Activated CD8-positive, alpha-beta T cell treated with anti-CD3 and anti-CD28 coated beads, Interleukin-2, amount 10 ng/mL, durations not matched to agents 7 days and 5 days (primary cell): ENCODE measurements at places on chromosomes 4 and X. TPM values are rescaled to one million over a fixed set of nuclear protein-coding genes. Genes with fewer than 3 reads are reported as not detected.
A peak's percentile ranks its signal among the peaks of the same experiment; 100 is the strongest.

DNA sequence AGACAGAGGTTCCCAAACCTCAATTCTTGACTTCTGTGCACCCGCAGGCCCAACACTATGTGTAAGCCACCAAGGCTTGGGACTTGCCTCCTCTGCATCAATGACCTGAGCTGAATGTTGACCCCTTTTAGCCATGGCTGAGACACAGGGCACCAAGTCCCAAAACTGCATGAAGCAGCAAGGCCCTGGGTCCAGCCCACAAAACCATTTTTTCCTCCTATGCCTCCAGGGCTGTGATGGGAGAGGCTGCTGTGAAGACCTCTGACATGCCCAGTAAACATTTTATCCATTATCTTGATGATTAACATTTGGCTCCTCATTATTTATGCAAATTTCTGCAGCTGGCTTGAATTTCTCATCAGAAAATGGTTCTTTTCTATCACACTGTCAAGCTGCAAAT lies 85.4 kb downstream of the ITM2A start:
- H3K36me3 ChIP-seq: peaks cover 22% of the 10 kb centered on the region
- no peak for DNase-seq
- no peaks in the 10 kb centered on the region for H3K4me1 ChIP-seq
- H3K27ac ChIP-seq: no peak overlapping the region
- H3K27me3 ChIP-seq: no peaks in the 10 kb centered on the region
- no peak overlapping the region for H3K4me3 ChIP-seq

- H3K4me3 ChIP-seq: no peak overlapping the region
- no peak overlapping the region for H3K27ac ChIP-seq
- no peaks in the 10 kb centered on the region for H3K4me1 ChIP-seq
- no peaks in the 10 kb centered on the region for H3K27me3 ChIP-seq
- no peak for DNase-seq
- H3K36me3 ChIP-seq: no peaks in the 10 kb centered on the region
These were observed 456.2 kb downstream of the FAT4 start for GRCh38 chr4:125770814-125771398.

DNA sequence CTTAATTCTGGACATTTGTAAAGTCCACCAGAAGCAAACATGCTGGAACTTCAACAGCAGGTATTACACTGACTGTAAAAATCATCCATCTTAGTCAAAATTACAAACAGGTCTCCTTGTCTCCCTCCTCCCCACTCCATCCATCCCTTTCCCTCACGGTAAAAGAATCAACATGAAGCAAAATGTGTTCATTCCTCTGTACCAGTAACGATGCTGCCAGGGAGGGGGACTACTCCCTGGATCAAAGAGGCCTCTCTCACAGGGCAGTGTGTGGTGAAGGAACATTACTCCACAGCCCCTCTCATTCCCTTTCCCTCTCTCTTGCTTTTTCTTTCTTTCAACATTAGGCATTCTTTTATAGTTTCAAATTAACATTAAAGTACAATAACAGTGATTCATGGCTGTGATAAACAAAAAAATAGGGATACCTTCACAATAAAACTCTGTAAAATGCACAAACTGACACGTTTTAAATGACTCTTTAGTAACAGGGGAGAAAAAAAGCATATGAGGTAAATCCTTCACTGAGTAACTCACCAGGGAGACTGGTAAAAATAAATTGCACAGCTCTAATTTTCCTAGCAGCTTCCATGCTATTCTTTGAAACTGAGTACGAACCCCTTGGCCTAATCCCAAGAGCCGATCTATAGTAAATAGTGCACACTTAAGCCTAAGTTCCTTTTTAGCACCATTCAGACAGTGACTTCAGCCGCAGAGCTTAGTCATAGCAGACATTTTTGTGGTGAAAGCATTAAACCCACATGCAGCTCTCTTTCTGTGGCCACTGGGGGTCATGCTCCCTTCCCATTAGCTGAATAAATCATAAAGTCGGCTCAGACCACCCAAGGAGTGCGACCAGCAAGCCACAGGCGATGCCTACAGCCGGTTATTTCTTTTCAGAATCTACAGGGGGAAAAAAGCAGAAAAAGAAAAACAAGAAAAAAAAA lies 215.6 kb upstream of the GYPA start:
- H3K4me3 ChIP-seq: no peak overlapping the region
- peaks cover 7% of the 10 kb centered on the region for H3K4me1 ChIP-seq
- no peaks in the 10 kb centered on the region for H3K36me3 ChIP-seq
- DNase-seq: peak; percentile 32
- no peak overlapping the region for H3K27ac ChIP-seq

GRCh38 chr4:17665346-17665745 lies 50.9 kb downstream of the MED28 start:
- no peaks in the 10 kb centered on the region for H3K36me3 ChIP-seq
- H3K4me1 ChIP-seq: peaks cover 13% of the 10 kb centered on the region
- H3K27me3 ChIP-seq: no peaks in the 10 kb centered on the region
- H3K27ac ChIP-seq: no peak overlapping the region
- DNase-seq: no peak

Gene OTUD4
- total RNA-seq: 43.6 TPM

- peaks cover 51% of the 10 kb centered on the region for H3K4me1 ChIP-seq
- peak overlapping the region; percentile 88 for H3K4me3 ChIP-seq
- H3K27ac ChIP-seq: peak overlapping the region; percentile 94
- peak; percentile 42 for DNase-seq
- no peaks in the 10 kb centered on the region for H3K27me3 ChIP-seq
These were observed 760 bp downstream of the TMEM165 start for GRCh38 chr4:55396308-55397125.

- no peak for DNase-seq
- no peaks in the 10 kb centered on the region for H3K36me3 ChIP-seq
- H3K4me1 ChIP-seq: no peaks in the 10 kb centered on the region
- H3K27ac ChIP-seq: no peak overlapping the region
- no peaks in the 10 kb centered on the region for H3K27me3 ChIP-seq
- H3K4me3 ChIP-seq: no peak overlapping the region
These were observed 638.7 kb downstream of the DMD start for GRCh38 chrX:32572644-32573043.

GRCh38 chr4:66590488-66591215 lies 920.4 kb upstream of the EPHA5 start:
- no peaks in the 10 kb centered on the region for H3K4me1 ChIP-seq
- no peaks in the 10 kb centered on the region for H3K36me3 ChIP-seq
- H3K4me3 ChIP-seq: no peak overlapping the region
- no peak overlapping the region for H3K27ac ChIP-seq
- DNase-seq: no peak

- H3K27me3 ChIP-seq: no peaks in the 10 kb centered on the region
- H3K27ac ChIP-seq: no peak overlapping the region
- H3K4me1 ChIP-seq: no peaks in the 10 kb centered on the region
- no peak for DNase-seq
- H3K4me3 ChIP-seq: no peak overlapping the region
These were observed 1841.0 kb upstream of the PCDH7 start for GRCh38 chr4:28879178-28879577.

Gene EVC2
- total RNA-seq: 1.3 TPM

- no peak overlapping the region for H3K27ac ChIP-seq
These were observed 103.1 kb upstream of the GPRIN3 start for GRCh38 chr4:89410687-89411086.

DNA sequence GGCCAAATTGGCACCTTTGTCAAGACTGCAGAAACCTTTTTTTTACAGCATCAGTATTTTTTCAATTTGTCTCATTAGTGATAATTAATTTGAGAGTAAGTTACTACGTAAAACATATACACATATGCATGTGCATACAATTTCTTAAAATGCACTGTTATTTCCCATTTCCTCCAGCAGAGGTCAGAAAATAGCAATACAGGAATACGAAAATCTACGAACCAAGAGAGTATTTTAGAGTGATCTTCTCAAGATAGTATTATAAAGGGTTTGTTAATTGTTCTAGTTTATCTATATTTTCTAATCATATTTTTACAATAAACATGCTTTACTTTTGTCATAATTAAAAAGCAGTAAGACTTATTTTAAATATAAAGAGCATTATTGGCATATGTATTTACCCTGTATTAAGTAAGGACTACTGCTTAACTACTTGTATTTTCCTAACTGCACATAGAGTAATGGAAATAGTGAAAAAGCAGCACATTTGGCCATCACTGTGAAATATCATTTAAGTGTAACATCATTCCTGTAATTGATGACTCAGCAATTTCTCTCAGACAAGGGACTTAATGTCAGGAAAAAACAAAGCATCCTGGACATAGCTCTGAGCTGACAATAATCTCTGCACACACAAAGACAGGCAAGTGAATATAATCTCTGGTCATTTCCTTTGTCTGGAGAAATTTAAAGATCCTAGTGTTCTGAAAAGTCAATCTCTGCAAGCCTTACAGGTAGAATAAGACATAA lies 45.6 kb downstream of the MAOB start:
- H3K36me3 ChIP-seq: no peaks in the 10 kb centered on the region
- no peak overlapping the region for H3K4me3 ChIP-seq
- H3K27me3 ChIP-seq: peaks cover 7% of the 10 kb centered on the region
- no peak overlapping the region for H3K27ac ChIP-seq
- H3K4me1 ChIP-seq: no peaks in the 10 kb centered on the region

Gene PHKA1
- 0.21 TPM for total RNA-seq

Gene SLC10A4
- not detected for total RNA-seq

Gene LARP7
- total RNA-seq: 51.3 TPM

Gene PPP4R3C
- not detected for total RNA-seq

GRCh38 chr4:89878611-89879010 lies 16.0 kb upstream of the MMRN1 start:
- no peak overlapping the region for H3K27ac ChIP-seq
- no peak overlapping the region for H3K4me3 ChIP-seq
- H3K36me3 ChIP-seq: no peaks in the 10 kb centered on the region
- peaks cover 12% of the 10 kb centered on the region for H3K27me3 ChIP-seq
- no peaks in the 10 kb centered on the region for H3K4me1 ChIP-seq

GRCh38 chrX:53356186-53356585 lies 66.3 kb downstream of the SMC1A start:
- no peak for DNase-seq
- no peaks in the 10 kb centered on the region for H3K27me3 ChIP-seq
- no peaks in the 10 kb centered on the region for H3K36me3 ChIP-seq
- no peaks in the 10 kb centered on the region for H3K4me1 ChIP-seq
- H3K27ac ChIP-seq: no peak overlapping the region
